RPMI8226 (cell line): ENCODE measurements at places on chromosomes 1 and 21.

DNA sequence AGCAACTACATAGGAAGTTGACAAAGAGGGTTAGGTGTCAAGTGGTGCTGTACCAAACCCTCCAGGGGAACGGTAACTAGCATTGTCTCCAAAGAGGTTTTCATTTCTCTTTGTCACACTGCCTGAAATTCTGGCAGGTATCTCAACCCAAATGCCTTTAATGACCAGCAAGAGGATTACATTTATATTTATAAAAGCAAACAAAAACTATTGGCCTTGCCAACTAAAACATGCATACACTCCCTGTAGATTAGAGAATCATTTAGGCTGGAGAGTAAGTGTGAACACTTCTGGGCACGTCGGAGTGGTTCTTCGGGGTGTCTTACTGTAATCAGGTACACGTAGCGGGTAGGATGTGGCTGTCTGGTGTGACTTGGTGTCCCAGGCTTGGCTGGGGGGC, 84.9 kb downstream of the VPS26C start:
- DNase-seq: no peak

DNA sequence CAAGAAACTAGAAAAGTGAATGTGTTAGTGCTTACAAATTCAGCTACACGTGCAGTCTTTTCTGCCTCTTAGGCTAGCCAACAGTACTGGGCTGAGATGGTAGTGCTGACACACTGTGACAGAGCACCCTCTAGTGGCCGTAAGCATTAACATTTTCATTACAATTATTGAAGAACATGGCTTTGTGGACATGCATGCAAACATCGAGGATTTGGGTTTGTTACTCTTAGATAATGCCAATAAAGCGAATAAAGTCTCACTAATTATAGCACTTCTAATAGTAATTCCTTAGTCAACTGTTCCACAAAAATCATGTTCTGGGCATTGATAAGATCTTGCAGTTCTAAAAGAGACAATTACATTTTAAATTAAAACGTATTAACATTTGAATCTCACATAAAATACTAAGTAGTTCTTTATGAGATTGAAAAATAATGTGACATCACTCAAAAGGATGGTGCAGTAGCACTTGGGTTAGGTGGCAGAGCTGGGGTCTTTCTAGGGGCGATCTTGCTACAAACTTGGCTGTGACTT, 47.1 kb downstream of the MYSM1 start:
- peak; percentile 81 for DNase-seq

DNA sequence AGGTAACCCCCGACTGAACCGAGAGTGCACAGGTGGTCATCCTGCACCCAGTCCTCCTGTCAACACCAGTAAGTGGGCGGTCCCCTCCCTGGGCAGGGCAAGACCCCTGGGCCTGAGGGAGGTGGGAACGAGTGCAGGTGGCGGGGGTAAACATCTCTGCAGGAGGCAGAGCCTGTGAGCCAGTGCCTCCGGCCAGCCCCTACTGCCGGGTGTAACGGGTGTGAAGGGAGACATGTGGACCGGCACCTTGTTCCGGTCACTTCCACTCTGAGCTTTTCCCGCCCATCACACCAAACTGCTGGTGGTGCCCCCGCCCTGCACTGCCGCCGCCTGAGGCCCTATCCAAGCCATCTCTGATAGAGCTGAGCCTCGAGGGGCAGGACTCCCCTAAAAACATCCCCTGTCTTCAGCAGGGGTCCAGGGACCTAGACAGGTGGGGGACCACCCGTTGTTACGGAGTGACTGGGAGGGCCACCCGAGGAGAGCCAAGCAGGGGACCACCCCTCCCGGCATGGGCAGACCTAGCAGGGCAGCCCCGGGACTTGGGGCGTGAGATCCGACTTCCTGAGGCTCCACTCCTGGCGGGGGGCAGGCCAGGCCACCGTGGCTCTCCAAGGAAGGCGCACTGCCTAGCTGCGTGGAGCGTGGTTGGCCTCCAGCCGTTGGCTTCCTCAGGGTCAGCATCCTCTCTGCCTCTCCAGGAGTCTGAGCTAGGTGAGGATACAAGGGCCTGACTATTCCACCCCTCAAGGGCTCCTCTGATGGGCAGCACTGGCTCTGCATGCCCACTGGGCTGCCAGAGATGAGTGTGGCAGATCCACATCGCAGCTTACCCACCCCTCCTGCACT, 43.8 kb upstream of the LBR start:
- DNase-seq: no peak

DNA sequence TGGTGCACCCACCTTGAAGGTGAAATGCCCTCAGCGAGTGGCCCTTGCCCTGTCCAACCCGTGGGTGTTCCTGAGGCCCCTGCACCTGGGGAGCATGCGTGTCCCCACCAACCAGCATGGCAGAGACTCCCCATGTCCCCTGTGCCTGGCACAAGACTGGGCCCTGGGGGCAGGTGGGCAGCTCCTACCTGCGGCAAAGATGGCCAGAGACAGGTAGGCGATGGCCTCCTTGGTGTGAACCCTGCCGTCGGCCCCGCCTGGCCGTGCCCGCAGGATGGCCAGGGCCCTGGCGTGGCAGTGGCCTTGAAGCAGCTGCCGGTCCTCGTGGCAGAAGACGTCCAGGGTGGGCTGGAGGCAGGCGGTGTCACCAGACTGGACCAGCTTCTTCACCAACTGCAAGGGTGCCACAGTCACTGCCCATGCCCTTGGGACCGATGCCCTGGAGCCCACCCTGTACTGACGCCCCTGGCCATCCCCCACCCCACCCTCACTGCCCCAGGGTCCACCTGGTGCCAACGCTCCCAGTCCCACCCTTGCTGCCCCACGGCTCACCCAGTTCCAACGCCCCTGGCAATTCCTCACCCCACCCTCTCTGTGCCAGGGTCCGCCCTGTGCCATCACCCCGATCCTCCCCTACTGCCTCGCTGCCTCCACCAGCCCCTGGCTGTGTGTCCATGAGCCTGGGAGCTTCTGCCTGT, 15.7 kb downstream of the TTC34 start:
- DNase-seq: no peak

- DNase-seq: peak; percentile 95
Measured at GRCh38 chr1:41371630-41372599, 10.7 kb downstream of the FOXO6 start.
